Substantia nigra (tissue), 51 donors: ENCODE measurements at places on chromosomes 5 and 9.

GRCh38 chr5:123535648-123536047 lies 23.7 kb downstream of the CSNK1G3 start:
- no peak for DNase-seq

GRCh38 chr5:29252390-29252789 lies 1941.1 kb upstream of the CDH6 start:
- no peak for DNase-seq

- no peak for DNase-seq
Observed at GRCh38 chr5:143011585-143011984, 241.4 kb downstream of the ARHGAP26 start.

DNA sequence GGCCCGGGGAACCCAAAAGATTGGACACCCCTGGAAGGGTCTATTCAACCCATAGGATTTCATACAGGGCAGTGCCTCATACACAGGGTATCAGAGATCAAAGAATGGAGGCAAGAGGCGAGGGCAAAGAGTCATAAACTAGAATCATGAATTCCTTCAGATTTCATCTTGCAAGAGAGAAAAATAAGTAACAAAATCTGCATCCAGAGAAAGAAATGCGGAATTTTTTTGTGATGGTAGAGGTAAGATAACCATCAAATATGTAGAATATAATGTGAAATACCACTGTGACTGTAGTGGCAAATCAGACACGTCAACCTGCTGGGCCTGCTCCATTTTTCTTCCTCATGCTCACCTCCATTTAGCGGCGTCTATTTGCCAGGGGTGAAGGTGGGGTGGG lies 143.6 kb downstream of the SNX18 start:
- DNase-seq: no peak

GRCh38 chr5:142313682-142314081 lies 11.1 kb downstream of the SPRY4 start:
- DNase-seq: no peak

- DNase-seq: no peak
Observed at GRCh38 chr5:173304591-173304988, 23.6 kb downstream of the STC2 start.

DNA sequence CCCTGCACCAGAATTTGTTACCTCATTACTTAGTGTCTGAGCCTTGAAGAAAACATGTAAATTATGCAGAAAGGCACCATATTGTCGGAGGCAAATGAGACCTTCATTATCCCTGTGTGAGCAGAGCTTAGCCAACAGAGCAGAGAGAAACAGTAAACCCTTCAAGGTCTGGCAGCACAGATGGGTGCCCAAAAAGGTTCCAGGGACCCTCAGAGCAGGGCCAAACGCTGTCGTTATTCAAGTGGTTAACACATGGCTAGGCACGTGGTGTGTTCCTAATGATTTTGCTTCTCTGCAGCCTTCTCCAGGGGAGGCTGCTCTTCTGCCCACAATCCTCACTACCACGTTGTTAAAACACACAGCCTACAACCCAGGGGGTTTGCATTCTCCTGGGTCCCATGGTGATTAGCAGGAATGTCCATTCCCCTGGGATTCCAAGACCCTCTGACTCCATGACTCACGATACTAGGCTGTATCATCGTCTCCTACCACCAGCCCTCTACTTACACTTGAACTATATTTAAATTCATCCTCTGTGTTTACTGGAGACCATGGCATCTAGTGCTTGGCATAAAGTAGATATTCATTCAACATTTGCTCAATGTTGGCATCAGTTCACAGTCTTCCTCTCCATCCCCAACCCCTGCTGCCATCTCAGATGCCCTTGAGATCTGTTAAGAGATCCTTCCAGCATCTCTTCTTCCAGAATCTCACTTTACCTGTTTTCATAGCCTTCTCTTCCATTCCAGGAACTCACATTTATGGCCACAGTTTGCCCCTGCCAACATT lies 174.5 kb upstream of the RAD23B start:
- no peak for DNase-seq

DNA sequence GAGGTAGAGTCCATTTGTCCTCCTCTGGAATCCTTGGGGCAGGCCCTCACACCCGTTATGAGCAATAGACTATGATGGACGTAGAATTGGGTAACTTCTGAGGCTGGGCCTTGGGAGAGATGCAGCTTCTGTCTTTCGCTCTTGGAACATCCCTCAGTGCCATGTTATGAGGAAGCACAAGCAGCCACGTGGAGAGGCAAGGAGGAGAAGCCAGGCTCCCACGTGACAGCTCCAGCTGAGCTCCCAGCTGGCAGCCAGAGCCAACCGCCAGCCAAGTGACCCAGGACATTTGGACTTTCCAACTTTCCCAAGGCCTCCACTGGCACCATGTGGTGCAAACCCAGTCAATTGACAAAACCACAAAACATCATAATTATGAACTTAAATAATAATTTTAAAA lies 43.0 kb upstream of the BOD1 start:
- no peak for DNase-seq

- DNase-seq: no peak
Observed at GRCh38 chr9:90702441-90702955, 59.9 kb upstream of the DIRAS2 start.

DNA sequence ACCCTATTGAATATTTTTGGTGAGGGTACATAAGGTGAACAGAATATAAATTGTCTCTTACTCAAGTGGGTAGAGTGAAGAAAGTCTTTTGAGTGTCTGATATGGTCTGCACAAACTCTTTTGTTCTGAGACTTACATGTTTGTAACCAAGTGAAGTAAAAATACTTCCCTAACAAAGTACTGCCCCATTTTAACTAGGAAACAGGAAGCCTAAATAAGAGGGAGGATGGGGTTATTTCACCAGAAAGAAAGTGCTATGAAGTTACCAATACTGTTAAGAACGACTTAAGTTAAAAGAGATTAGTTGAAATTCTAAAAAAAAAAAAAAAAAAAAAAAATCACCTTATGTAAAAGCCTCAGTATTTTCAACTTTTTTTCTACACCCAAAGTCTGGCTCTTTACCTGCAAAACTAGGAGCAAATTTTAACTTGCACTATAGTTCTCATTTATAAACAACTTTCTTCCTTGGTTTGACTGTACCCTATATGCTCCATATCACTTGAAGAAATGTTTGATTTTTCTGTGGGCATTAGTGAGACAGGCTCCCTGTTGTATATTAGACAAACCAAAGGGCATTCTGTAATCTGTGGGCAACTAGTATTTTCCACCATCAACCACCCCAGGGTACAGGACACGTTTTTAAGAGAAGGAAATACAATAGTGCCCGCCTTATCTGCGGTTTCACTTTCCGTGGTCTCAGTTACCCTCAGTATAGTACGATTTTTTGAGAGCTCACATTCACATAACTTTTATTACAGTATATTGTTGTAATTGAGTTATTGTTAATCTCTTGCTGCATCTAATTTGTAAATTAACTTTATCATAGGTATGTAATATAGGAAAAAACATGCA lies 127.7 kb downstream of the NR3C1 start:
- DNase-seq: no peak

DNA sequence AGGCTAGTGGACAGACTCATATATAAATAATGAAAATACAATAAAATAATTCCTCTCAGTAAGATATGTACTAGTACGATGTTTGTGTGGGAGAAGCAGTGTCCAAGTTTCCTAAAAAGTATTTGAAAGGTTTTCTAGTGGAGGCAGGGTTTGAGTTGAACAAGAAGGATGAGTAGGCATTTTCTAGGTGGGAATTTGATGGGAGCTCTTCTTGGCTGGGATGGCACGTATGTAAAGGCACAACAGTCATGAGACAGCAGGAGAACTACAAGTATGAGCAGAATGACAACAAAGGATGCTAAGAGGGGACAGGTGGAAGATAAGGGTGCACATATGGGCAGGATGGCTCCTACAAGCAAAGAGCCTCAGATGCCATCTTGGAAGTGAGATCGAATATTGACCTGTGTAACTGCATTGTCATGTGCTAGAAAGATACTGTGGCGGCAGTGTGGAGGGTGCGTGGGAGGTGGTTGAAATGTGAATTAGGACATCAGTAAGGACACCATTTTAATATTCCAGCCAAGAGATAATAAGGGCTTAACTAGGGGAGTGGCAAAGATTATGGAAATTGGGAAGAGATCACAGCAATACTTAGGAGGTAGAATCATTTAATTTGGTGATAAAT lies 135.8 kb downstream of the RPS23 start:
- DNase-seq: no peak

DNA sequence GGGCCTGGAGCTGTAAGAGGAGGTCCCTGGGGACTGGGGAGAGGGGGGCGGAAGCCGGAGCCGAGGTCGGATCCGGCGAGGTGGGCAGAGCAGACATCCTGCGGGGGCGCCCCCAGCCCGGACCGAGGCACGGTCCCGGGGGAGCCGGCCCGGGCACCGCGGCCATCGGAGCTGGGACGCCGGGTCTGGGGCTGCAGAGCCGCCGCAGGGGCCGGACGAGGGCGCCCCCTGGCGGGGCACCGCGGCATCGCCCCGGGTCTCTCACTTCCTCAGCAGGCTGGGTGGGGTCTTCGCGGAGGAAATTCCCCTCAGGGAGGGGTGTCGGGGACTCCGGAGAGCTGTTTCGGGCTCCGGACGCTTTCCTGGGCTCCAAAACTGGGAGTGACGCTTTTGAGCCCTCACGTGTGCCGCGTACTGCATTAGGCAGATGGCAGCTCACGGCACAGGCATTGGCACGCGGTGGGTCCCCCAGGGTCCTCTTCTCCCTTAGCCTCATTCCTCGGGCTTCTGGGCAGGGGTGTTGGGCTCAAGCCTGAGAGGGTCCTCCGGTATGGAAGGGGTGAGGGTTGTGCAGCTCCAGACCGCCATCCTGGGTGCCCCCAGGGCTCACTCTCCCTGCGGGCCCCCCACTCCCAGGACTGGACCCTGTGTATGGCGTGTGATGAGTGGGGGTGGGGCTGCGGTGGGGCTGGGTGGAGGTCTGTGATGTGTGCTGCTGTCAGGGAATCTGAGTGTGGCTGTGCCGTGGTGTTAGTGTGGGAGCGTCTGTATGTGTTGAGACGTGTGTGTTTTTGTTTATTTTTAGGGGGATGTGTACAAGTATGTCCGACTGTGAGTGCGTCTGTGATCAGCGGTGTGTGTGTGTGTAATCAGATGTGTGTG lies 29.6 kb downstream of the LHX2 start:
- DNase-seq: no peak

DNA sequence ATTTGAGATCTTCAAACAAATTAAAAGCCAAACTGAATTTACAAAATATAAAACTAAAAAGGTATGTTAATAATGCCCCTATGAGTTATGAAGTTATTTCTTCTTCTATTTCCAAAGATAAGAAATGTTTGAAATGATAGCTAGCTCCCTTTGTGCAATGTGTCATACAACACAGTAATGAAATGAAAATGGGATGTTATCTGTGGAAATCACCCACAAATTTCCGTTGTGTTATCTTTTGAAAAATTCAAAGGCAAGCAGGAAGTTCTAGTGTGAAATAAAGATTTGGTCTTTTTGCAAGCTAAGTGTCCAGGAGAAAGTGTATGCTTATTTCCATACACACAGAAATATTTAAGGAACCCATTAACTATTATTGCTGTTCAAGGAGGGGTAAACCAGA lies 375.3 kb upstream of the PRR16 start:
- no peak for DNase-seq

DNA sequence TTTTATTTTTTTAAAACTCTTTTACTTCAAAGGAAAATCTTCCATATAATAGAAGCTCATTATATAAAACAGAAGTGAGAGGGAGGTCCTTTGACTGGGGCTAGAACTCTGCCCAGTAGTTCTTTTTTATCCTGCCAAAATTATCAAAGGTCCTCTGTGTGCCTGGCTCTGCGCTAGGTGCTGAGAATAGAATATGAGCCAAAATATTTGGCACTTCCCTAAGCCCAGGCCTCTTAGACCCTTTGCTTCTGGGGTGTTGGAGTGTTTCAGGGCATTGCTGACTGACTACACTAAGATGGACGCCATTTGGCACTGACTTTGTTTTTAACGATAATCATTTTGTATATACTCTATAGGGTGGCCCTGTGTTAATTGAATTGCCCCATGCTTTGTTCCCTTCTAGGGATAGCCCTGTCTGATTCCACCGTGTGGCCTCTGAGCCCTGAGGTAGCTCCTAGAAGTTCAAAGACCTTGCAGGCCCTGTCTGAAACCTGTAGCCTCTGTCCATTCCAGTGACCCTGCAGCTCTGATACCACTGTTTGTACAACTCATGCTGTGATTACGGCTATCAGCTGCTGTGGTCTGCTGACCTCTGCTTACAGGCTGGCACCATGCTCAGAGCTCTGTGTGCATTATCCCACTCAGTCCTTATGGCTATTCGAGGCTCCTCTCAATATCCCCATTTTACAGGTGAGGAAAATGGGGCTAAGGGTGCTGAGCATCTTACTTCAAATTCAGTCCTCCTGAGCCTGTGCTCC lies 84.3 kb upstream of the SHB start:
- no peak for DNase-seq

GRCh38 chr9:36033788-36034187 lies 2.9 kb upstream of the RECK start:
- no peak for DNase-seq

GRCh38 chr9:82184524-82184923 lies 196.0 kb downstream of the SPATA31D1 start:
- no peak for DNase-seq

DNA sequence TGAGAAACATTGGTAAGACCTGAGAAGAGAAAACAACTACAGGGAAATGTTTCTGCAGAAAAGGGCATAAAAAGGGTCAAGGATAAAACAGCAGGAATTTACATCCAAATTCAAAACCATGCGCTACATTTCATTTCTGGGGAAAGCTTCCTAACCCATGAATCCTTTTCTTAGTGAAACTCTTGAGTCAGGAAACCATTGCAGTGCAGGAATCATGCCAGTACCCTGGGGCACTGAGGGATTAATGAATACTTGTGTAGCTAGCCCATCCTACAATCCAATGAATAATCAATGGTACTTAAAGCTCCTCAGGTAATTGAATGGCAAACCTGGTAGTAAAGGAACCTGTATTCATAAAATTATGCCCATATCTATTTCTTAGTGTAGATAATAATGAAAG lies 580.5 kb downstream of the TLE1 start:
- DNase-seq: no peak

DNA sequence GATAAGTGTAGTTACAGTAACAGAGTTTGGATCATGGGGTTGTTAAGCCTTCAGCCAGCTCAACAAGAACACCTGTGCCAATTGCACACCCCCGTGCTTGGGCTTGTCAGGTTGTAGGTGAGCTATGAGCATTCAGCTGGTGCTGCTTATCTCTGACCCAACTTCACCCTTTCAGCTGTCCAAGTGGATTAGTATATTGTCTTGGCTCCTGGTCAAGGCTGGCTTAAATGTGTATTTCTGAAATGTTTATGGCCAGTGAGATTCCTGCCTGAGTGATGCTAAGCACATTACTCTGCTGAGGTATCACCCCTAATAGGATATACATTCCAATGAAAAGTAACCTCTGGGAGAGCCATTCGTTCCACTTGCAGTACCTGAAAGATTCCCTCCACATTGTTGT lies 44.2 kb upstream of the LMNB1 start:
- DNase-seq: no peak

GRCh38 chr5:168047669-168048111 lies 243.8 kb upstream of the WWC1 start:
- DNase-seq: no peak

DNA sequence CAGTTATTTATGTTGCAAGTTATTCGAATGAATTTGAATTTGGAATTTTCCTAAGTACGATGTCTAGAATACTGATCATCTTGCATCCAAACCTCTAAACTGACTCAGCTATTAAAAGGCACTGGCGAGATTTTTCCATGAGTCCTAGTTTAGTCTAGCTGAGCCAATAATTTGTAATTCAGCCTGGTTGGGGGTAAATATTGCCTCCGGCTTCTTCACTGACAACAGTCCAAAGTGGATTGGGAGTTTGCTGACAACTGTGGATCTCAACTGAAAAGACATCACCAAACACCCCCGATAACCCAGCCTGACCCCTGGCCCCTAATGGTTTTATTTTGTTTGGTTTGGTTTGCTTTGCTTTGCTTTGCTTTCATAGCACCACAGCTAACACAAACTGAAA lies 189.8 kb upstream of the DAPK1 start:
- no peak for DNase-seq
